ENCODE measurements at places on chromosomes 1 and 21.

DNA sequence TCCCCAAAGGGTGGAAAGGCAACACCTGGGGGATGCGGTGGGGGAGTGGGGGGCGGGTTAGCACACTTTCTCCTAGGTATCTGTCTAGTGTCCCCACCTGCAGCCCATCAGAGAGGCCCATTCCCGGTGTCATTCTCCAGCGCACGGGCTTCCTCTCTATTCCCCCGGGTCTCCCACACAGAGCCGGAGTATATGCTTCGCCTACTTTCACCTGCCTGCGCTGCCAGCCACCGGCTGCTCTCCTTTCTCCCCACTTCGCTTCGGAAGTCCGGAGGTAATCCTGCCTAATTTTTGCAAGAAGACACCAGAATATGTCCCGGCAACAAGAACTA, 852 bp downstream of the RGS7 start:
- DNase-seq: no peak

GRCh38 chr1:119714583-119714982, 2.8 kb downstream of the PHGDH start:
- no peak for DNase-seq

- DNase-seq: no peak
These were observed 6.5 kb downstream of the RIMS3 start for GRCh38 chr1:40658751-40659648.

DNA sequence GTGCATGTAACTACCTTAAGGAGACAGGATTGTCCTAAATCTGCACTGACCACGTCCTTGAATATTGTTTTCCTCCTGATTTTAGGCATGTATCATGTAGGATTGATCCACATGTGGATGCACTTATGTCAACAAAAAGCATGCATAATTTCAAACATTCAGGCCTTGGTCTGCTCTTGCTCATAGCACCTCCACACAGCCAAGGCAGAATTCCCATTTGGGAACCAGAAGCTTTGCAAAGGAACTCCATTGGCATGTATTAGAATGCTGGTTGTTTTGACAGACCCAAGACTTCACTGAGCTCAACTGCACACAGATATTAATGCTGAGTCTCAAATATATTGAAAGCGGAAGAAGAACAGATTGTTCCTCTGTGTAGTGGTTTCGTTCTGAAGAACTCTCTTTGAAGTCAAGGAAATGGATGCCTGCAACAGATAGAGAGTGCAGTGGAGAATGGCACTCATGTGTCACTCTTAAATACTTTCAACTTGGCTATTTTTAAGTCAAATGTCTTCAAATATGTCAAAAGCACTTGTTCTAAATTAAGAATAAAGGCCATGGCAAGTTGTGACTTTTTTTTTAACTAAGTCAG, 387.6 kb downstream of the LTN1 start:
- DNase-seq: peak; percentile 68

DNA sequence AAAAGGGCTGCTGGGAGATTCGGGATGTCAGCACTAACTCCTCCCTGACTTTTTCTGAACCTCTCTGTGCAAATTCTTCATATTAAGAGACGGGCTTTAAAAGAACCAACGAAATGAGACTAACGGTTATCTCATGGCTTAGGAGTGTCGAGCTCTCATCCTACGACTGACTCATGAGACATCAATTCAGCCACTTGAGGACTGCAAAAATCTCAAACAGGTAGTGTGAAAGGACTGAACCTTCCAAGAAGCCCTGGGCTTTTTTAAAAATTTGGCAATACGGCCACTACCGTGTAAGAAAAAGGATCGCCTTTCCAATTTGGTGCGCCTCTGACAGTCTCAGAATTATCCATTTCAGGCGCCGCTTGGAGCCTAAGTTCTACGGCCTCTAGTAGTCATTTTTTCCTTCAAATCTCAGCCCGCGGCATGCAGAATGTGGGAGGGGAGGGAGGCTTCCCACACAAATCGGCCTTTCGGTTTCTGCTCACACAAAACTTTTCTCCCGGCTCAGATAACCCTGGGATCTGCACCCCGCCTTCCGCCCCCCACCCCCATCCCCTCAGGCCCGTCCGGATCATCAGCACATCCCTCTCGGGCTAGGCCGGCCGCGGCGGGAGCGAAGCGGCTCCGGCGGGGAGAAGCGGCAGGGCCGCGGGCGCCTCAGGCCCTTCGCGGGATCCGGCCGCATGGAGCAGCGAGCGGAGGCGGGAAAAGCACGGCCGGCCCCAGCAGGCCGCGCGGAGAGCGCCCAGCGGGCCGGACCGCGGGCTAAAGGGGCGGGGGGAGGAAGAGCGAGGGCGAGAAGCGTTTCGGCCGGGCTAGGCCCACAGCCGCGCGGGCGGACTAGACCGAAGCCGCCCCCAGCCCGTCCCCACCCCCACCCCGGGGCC, 618 bp downstream of the HNRNPR start:
- no peak for DNase-seq
